Activated CD4-positive, CD25-positive, alpha-beta regulatory T cell (primary cell): ENCODE measurements at places on chromosomes 16 and 17.

DNA sequence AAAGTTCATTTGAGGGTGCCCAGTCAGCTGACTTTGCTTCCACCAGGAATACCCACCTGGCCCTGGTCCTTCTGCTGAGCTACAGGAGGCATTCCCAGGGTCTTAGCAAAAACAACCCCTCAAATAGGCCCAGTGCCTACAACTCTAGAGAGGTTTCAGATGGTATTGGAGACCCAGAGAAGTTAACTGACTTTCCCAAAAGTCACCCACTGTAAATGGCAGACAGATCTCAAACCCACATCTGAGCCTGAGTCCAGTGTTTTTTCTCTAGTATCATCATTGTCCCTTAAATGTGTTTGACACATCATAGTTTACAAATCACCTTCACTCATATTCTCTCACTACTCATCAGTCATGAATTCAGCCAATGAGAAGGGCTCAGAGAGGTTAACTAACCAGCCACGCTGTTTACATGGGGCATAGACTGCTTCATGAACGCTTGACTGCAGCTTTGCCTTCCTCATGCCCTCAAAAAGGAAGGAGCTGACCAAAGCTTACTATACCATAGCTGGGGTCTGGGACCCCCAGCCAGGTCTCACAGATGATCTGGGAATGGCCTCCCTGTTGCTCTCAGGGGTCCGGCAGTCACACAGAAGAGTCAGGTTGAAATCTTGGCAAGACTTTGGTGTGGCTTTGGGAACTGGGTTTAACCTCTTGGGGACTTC lies 3.7 kb downstream of the PHOSPHO1 start:
- no peak for DNase-seq

DNA sequence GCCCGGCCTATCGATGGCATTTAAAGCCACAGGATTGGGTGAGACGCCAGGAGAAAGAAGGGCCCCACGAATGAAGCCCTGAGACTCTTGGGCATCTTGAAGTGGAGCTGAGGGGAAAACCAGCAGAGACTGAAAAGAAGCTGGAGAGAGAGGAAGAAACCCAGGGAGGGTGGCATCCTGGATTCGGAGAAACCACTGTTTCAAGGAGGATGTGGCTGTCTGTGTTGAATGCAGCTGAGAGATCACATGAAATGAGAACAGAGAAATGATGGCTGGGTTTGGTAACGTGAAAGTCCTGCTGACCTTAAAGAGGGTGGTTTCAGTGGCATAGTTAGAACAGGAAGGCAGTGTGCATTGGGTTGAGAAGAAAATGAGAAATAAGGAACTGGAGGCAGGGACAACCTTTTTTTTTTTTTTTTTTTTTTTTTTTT lies 3.8 kb downstream of the TNFSF12 start:
- DNase-seq, result no peak

- DNase-seq, result no peak
These were observed 237.3 kb upstream of the CIBAR2 start for GRCh38 chr16:85349365-85350145.

DNA sequence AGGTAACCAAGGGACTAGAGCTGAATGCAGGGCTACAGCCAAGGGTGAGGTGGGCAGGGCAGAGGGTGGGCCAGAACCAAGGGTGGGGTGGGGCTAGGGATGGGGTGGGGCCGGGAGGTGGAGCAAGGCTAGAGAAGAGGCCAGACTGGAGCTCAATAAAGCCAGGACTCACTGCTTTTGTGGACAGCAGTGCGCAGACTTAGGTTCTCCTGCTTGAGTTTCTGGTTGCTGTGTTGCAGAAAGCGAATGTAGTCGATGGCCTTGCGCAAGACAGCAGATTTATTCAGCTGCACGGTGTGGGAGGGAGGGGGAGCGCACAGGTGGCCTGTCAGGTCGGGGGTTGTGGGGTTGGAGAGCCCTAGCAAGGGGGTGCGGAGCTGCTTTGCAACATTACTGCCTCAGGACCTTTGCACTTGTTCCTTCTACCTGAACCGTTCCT lies 18.7 kb downstream of the SREBF1 start:
- no peak for DNase-seq

- no peak for DNase-seq
These were observed 81.7 kb upstream of the FAM20A start for GRCh38 chr17:68682903-68683302.

DNA sequence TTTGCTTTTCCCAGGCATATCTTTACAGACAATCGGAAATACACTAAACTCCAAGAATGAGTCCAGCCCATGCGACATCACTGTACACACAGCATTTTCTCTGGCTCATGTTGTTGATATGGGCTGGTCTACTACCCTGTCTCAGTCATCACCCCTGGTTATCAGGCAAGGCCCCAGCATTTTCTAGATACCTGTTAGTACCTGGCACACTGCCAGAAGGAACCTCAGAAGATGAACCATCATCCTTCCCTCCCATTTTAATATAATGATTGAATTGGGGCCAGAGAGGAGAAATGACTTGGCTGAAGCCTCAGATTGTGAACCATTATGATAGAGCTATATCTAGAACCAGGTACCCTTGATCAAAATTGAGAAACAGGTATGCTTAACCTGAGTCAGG lies 406.2 kb downstream of the CDH11 start:
- DNase-seq, result no peak

DNA sequence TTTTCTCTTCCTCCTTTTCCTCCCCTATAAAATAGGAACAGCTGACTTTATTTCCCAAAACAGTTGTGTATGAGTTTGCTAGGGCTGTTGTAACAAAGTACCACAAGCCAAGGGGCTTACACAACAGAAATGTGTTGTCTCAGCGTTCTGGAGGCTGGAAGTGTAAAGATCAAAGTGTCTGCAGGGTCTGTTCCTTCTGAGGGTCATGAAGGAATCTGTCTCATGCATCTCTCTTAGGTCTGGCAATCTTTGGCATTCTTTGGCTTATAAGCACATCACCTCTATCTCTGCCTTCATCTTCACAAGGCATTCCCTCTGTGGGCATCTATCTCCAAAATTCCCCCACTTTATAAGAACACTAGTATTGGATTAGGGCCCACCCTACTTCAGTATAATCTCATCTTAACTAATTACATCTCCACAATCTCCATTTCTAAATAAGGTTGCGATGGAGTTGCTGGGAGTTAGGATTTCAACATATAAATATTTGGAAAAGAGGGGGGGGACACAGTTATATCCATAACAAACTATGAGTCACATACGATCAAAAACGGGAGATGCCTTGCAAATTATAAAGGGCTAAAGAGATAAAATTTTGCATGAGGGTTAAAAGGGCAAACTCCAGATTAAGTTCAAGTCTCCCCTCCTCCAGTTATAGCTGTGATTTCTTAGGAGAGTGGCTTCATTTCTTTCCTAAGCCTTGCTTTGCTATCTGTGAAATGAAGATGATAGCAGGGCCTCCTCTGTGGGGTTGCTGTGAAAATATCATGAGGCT lies 109.7 kb downstream of the VAT1L start:
- no peak for DNase-seq

GRCh38 chr17:67569873-67570272 lies 147.9 kb upstream of the NOL11 start:
- no peak for DNase-seq

- no peak for DNase-seq
These were observed 4.3 kb downstream of the SPATA2L start for GRCh38 chr16:89697161-89697615.

DNA sequence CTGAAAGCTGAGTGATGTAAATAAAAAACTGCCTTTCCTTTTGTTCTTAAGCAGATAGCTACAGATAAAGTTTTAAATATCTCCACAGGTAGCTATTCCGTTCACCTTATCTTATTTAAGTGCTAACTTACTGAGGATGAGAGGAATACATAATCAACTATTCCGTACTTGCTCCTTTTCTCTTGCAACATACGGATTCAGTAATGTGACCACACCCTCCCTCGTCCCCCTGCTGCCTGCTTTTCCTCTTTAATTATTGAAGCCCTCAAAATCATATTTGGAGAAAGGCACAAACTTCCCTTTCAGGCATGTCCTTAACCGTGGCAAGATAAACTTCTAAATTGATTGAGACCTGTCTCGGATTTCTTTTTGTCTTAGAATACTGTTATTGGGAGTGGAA lies 101.4 kb downstream of the MAP2K4 start:
- DNase-seq, result no peak

- no peak for DNase-seq
These were observed 4.7 kb upstream of the KRTAP3-1 start for GRCh38 chr17:41013606-41014005.

- no peak for DNase-seq
These were observed 49.3 kb downstream of the USP10 start for GRCh38 chr16:84749072-84749471.

GRCh38 chr17:51165680-51166197 lies 472 bp upstream of the NME2 start:
- DNase-seq, result no peak

GRCh38 chr16:47949276-47949675 lies 206.5 kb downstream of the ABCC12 start:
- DNase-seq, result no peak

GRCh38 chr16:52384378-52384777 lies 162.6 kb downstream of the TOX3 start:
- no peak for DNase-seq

GRCh38 chr16:3952737-3953131 lies 72.2 kb upstream of the CREBBP start:
- DNase-seq, result no peak

- no peak for DNase-seq
These were observed 86.6 kb downstream of the TBC1D16 start for GRCh38 chr17:79948945-79949655.

DNA sequence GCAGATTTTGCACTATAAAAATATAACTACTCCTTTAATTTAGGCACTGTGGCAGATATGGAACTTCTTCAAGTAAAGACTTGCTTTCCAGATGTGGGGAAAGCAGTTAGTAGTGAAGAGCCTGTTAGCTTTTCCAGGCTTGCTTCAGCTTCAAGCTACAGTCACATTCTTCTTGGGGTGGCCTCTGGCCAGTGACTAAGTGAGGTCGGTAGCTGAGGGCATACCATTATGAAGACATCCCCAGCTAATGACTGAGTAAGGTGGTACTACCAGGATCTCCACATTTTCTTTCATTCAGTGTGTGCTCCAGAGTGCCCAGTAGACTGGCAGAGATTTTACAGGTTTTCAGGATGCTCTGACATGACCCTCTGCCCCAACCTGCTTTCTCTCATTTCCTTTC lies 167.1 kb upstream of the KIF2B start:
- DNase-seq, result no peak

DNA sequence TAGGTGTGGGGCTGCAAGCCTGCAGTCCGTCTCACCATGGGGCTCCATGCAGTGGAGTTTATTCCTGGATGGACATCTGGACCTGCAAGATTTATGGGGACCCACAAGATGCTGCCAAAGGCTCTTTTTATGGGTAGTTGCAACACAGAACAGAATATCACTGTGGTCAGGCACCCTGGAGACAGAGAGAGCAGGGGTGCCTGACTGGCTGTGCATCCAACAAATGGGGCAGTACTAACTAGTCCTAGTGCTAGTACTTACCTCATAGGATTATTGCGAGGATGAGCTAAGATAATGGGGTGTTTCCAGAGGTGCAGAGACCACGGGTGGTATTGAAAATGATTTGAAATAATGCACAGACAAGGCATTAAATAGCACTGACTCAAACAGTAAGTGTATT lies 42.4 kb upstream of the MMP2 start:
- no peak for DNase-seq

DNA sequence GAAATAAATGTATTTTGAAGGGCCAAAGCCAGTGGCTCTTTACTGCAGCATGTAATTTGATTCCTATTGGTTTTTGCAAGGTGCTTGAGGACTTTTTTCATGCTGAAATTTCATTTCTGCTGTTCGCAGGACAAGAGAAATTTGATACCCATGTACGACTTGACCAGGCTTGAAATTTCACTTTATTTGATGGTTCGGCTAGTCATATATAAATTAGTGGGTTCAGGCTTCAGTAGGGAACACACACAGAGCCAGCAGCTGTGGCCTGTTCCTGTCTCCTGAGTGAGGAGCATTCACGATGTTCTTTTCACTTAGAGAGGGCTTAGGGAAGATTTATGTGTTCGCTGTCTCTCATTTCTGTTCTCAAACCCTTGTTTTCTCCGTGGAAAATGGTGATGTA lies 258.4 kb upstream of the CACNG5 start:
- DNase-seq, result no peak

- no peak for DNase-seq
These were observed 24.3 kb downstream of the PELP1 start for GRCh38 chr17:4679658-4680057.

DNA sequence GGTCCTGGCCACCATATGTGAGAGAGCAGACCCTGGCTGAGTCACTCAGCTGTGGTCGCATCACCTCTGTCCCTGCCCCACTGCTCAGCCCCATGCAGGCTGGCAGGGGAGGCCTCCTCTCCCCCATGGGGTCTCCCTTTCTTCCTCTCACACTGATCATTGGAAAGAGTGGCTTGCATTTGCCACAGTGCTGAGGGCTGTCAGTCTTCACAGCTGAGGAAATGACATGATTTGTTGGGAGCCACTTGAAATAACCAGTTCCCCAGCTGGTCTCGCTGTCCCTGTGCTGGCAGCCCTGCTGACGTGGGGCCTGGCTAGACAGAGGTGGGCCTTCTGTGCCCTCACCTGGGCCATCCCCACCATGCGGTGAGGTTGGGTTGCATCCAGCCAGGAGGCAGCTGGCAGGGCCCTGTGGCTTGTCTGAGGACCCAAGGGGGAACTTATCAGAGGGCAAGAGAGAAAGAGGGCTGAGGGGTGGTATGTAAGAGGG lies 30.1 kb upstream of the MED9 start:
- no peak for DNase-seq

GRCh38 chr16:56113223-56113622 lies 78.1 kb upstream of the GNAO1 start:
- no peak for DNase-seq

- no peak for DNase-seq
These were observed 10.9 kb upstream of the ANKFN1 start for GRCh38 chr17:56142325-56142724.

DNA sequence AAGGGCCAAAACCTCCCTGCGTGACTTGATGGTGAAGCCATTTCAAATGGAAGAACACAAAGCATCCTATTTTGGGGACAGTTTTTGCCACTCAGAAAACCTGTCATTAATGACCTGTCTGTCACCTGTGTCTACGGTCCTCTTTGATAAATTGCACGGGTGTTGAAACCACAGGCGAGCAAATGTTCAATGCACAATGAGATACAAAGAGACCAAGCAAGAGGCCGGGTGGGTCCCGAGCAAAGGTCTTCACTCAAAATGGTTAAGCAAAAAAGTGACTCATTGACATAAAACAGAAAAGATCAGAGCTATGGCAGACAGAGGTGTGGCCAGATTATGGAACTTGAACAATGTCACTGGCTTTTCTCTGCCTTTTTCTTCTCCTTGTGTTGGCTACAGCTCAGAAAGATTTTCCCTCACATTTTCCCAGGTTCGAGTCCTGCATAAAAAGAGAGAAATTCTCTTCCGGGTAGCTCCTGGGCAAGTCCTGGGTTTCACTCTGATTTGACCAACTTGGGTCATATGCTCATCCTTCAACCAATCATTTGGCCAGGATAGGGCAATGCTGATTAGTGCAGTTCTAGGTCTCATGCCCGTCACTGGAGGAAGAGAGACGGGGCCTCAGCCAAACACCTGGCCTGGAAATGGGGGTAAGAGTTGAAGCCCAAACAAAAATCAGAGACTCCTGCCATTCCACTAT lies 92.2 kb downstream of the CMC2 start:
- no peak for DNase-seq
